ENCODE measurements at places on chromosomes 1 and 21.

GRCh38 chr1:192941722-192942411 is 117.3 kb downstream of the UCHL5 start:
- no peak for DNase-seq

- no peak for DNase-seq
Measured at GRCh38 chr21:29242201-29242600, 56.5 kb upstream of the BACH1 start.

DNA sequence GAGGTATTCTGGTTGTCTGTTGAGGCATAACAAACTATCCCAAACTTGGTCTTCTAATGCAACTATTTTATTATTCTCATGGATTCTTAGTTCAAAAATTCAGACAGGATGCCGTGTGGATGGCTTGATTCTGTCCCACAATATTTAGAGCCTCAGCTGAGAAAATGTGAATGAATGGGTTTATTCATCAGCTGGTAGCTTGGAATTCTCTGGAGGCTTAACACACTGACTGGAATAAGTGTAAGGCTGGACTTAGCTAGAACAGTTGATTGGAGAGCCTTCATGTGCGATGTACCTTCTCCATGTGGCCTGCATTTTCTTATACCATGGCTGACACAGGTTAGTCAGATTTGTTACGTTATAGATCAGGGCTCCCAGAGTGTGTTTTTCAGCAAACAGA is 30.8 kb downstream of the TNNI3K start:
- DNase-seq: peak; percentile 4

- no peak for DNase-seq
Measured at GRCh38 chr1:209770636-209771415, 13.5 kb downstream of the C1orf74 start.

DNA sequence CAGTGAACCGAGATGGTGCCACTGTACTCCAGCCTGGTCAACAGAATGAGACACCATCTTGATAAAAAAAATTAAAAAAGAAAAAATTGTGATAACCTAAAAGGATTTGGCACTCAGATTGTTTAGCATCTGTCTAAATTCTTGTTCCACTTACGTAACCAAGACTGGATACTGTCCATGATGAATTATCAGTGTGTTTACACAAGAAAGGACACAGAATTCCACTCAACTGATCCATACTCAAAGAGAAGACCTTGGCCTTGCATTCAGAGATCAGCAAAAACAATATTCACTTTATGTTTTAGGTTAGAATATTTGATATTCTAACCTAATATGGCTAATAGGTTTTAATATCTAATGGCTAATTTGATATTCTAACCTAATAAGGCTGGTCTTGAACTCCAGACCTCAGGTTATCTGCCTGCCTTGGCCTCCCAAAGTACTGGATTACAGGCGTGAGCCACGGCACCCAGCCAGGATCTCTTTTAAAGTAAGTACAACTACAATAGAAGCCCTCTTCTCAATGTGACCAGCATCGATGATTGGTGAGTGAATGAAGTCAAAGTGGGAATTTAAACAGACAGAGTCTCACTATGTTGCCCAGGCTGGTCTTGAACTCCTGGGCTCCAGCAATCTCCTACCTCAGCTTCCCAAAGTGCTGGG is 43.1 kb upstream of the COX20 start:
- no peak for DNase-seq

DNA sequence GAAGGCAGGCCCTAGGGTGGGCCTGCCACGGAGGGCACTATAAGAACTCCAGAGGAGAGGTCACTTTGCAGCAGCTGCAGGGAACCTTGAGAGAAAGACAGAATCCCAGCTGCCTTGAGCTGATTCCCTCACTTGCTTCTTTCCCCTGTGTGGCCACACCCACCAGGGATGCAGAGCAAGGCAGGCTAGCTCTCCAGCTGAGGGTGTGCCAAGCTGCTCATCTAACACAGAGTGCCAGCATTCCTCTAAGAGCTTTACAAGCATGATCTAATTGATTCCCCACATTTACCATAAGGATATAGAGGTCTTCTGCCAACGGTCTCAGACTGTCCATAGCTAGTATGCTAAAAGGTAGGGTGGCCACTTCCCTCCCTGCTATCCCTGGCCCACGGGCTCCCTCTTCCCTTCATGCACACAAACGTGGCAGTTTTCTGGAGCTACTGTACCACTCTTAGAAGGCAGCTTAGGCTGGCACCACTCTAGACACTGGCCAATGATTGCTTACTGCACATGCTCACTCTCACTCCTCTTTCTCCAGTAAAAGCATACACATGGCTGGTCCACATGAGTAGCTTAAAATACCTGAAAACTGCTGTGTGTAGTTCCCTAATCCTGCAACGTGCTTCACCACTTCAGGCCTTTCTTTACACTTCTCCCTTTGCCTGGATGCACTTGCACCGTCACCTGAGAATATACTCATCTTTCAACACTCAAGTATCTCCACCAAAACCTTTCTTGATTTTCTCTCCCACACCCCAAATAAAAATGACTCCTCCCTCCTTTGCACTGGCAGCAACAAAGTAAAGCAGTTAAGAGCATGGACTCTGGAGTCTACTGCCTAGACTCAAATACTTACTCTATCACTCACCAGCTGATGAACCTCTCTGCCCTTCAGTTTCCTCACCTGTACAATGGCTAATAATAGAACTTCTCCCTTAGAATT is 57.7 kb downstream of the DMAP1 start:
- DNase-seq: no peak

GRCh38 chr1:76687307-76688175 is 179.7 kb upstream of the ST6GALNAC5 start:
- DNase-seq: no peak

DNA sequence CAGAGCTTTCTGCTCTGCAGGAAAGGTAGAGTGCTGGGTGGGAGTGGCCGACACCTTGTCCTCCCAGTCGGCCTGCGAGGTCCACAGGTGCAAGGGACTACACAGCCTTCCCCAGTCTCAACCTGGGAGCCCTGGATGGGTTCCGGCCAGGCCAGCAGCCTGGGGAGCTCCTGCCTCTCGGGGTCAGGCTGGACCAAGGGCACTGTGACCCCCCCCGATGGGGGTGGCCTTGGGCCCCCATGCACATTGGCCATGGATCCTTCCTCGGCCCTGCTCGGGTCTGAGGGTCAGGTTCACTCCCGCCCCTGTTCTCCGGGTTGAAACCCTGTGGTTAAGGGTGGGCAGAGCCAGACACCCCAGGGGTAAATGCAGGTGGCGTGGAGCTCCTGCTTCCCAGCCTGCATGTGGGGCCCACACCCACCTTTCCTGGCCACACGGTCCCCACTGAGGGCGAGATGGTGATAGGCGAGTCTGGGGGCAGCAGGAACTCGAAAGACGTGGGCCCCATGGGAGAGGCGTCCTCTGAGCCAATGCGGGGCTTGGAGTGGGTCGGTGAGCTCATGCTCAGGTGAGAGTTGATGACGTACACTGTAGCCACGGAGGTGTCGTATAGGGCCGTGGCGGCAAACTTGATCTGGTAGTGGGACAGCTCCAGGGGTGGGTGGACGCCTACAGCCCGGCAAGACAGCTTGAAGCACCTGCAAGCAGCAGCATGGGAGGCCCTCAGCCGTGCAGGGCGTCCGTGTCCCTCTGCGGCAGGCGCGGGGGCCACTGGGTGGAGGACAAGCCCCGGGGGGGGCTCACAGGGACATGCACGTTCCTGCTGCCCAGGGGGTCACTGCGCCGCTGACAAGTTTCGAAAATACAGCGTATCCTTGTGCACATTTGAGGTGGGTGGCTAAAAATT is 10.8 kb upstream of the TMEM52 start:
- DNase-seq: no peak

- no peak for DNase-seq
Measured at GRCh38 chr21:45236481-45236880, 51.2 kb downstream of the POFUT2 start.

GRCh38 chr21:14099570-14099969 is 111.2 kb downstream of the LIPI start:
- DNase-seq: no peak

DNA sequence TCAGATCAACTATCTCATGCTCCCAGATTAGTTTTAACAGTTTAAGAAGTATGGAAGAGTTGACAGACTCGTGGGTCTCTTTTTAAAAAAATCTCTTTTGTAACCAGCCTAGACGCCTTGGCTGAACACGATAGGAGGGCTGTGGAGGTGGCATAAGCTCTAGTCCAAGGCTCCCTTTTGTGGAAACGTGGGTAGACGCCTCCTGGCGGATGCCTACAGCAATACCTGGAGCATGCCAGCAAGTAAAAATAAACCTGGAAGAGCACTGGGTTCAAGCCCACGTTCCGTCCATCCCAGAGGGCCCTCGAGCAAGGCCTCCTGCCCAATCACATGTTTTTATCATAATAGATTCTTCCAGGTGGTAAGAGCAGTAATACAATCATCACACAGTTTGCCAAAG is 87.9 kb downstream of the RGS7 start:
- no peak for DNase-seq

DNA sequence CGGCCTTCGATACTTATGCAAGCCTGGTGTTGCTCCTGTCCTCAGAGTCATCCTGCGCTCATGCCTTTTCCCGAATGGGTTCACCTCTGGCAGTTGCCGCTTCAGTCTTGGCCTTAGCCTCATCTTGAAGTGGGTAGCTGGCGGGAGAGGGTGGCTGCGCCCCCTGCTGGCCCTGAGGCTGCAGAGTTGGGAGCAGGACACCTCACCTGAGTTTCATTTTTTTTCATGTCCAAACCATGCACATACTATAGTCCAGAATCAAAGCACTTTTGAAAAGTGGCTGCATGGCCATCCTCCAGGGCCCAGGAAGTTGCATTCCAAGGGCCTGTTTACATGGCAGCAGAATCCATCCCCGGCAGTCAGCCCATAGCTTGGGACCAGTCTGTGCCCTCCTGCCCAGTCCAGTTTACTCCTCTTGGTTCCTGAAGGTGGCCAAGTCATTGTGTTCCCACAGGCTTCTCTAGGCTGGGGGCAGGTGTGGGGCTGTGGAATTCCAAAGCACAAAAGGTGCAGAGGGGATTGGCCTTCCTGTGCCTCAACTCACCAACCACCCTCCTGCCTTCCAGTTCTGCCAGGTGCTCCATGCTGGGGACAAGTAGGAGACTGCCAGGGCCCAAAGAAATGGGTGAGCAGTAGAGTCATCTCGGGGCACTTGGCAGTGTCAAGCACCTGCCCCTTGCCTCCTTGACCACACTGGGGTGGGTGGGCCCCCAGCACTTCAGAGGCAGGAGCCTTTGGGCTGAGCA is 44.0 kb downstream of the YARS1 start:
- peak; percentile 47 for DNase-seq
